CD4-positive, alpha-beta T cell treated with Interleukin-6 for 4 hours (primary cell): ENCODE measurements at places on chromosomes 7 and 10.

GRCh38 chr10:60009276-60009675, 102.9 kb upstream of the CCDC6 start:
- DNase-seq = no peak

DNA sequence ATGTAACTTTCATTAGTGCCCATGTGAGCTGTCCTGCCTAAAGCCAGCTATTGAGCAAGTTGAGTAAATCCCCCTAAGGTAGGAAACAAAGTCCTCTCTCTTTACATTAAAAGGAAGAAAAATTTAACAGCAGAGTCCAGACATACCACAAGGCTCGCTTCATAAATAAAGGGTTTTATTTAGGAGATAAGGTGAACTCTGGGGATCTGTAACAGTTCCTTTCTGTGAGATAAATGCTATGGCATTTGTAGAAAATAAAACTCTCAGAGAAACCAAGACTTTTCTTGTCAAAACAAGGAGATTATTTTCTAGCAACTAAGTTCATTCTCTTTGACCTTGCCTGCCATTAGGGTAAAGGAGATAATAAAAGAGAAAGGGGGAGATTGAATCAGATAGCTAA, 32.3 kb upstream of the LYZL1 start:
- DNase-seq = no peak

DNA sequence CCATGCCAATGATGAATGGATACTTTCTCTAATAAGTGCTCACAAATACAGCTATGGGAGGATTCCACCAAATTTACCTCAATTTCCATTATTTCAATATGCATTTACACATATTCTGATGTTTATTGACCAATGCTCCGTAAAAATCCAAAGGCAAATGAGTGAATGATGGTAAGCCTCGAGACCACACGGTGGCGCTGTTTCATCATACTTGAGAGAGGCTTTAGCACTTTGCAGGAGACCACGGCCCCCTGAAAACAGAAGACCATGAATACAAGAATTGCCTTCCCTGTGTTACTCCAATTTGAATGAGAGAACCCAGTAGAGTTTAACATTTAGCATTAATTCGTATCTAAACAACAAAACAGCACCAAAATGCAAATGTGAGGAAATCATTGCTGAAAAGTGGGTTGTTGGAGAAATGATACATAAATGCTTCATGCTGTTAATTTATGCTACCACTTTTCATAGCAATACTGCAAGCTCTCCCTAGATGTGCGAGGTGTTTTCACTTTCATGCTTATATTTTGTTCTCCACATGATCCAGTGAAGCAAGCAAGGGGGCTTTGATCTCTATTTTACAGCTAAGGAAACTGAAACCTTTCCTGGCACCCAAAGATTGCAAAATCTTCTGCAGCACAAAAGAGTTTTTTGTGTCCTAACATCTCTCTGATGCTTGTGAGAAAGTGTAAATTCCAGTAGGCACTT, 35.4 kb downstream of the TRIL start:
- peak; percentile 74 for DNase-seq

GRCh38 chr10:129531969-129532660, 65.1 kb downstream of the MGMT start:
- no peak for DNase-seq

- no peak for DNase-seq
Observed at GRCh38 chr7:31741852-31742251, 54.8 kb downstream of the PPP1R17 start.

DNA sequence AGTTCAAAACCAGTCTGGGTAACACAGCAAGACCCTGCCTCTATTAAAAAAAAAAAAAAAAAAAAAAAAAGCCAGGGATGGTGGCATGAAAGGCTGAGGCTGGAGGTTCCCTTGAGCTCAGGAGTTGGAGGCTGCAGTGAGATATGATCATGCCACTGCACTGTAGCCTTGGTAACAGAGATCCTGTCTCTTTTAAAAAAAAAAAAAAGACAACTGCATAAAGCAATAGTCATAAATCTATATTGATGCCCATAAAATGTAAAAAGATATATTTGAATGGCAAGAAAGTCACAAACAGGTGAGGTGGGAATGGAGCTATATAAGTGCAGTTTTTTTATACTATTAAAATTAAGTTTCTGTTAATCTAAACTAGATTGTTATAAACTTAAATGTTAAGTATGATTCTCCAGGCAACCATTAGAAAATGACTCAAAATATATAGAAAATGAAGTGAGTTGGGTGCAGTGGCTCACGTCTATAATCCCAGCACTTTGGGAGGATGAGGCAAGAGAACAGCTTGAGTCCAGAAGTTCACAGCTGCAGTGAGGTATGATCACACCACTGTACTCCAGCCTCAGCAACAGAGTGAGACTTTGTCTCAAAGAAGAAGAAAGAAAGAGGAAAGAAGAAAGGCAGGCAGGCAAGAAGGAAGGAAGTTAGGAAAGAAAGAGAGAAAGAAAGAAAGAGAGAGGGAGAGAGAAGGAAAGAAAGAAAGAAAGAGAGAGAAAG, 13.4 kb upstream of the HNRNPH3 start:
- DNase-seq = no peak

DNA sequence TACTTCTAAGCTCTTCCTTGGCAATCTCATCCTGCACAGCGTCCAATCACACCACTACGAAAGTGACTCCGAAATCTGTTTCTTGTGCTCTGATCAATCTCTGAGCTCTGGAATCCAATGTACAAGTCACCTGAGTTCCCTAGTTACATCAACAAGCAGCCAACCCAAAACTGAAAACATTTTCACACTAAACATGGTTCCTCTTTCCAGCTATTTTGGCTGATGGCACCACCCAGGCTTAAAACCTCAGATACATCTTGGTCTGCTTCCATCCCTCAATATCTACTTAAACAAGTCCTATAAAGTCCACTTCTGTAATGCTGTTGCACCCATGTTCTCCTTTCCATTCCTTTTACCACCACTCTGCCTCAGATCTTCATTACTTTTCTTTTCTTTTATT, 3.6 kb downstream of the BLOC1S2 start:
- no peak for DNase-seq

DNA sequence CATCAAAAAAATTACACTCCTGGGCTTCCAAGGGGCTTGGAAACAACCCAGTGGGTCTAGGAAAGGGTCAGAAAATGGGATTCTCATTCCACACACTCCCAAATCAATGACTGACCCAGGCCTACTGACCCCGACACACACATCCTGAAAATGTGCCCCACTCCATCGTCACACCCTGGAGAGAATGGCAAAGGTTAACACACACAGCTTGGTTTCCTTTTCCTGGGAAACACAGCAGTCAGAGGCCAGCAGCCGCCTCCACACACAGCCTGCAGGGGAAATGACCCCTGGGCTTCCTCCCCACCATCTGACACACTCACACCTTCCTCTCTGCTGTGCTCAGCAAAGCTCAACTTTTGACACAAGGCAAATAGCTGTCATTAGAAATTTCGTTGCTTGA, 42.9 kb downstream of the SH3PXD2A start:
- DNase-seq = no peak
